ENCODE measurements at places on chromosomes 3 and 15.
A peak's percentile ranks its signal among the peaks of the same experiment; 100 is the strongest.

DNA sequence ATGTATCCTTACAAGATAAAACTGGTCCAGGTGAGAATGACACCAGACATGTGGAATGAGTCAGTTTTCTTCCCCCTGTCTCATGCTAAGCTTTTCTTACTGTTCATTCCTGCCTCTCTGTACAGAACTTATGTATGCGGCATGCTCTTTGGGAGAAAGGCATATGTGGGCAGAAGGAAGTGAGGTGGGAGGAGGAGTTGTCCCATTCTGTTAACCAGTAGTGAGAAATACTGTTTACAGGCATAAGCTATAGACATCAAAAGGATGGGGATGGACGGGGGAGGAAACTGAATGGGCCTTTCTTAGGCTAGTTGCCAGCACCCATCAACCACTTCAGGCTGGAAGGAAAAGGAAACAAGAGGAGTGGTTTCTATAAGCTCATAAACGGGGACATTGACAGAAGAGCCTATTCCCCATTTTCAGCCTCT is 143.6 kb upstream of the BHLHE40 start:
- no peak for DNase-seq

DNA sequence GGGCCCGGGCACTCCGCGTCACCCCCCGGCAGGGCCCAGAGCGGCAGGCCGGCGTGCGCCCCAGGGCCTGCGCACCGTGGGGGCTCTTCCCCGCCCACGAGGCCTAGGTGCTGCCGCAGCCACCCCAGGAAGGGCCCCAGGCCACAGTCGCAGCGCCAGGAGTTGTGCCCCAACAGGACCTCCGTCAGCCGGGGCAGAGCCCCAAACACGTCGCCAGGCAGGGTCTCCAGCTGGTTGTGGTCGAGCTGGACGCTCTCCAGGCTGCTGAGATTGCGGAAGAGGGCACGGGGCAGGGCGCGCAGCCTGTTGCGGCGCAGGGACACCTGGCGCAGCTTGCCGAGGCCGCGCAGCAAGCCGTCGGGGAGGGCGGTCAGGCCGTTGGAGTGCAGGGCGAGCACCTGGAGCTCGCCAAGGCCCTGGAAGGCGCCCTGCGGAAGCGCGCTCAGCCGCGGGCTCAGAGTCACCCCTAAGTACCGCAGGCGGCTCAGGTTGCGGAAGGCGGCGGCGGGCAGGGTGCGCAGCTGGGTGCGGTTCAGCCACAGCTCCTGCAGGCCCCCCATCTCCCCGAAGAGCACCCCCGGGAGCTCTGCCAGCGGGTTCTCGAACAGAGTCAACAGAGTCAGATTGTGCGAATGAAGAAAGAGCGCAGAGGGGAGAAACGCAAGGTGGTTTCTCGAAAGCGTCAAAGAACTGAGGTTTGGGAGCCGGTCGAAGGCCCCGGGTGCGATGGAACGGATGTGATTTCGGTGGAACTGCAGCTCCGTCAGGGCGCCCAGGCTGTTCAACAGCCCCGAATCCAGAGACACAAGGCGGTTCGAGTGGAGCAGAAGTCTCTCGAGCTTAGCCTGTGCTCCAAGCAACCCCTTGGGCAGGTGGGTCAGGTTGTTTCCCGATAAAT is 2.0 kb downstream of the GP5 start:
- DNase-seq: no peak

DNA sequence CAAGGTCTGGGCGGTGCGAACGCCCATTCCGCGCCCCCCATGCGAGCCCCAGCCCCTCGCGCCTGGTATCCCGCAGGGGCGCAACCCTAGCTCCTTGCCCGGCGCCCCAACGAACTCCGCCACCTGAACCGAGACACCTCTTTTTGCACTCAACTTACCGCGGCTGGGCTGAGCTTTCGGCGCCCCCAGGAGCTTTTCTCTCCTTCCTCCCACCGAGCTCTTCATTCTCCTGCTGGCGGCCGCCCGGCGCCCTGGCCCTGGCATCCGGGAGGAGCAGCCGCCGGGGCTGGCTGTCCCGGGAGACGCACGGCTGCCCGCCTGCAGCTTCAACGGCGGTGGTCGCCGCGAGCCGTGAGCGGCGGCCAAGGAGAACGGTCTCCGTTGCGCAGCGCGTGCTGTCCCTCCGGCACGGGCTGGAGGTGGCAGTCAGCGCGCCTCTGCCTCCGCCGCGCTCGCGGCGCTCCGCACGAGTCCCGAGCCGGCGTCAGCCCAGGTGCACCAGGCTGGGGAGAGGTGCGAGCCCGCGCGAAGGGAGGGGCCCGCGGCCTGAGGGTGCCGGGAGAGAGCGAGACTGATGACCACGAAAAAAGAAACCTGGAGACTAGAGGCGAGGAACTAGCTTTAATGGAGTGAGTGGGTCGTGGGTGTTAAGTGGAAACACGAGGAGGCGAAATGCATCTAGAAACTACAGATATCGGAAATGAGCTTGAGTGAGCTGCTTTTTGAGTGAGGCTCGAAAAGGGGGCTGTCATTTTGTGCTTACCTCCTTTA is 621.5 kb upstream of the ZNF385D start:
- DNase-seq: no peak

DNA sequence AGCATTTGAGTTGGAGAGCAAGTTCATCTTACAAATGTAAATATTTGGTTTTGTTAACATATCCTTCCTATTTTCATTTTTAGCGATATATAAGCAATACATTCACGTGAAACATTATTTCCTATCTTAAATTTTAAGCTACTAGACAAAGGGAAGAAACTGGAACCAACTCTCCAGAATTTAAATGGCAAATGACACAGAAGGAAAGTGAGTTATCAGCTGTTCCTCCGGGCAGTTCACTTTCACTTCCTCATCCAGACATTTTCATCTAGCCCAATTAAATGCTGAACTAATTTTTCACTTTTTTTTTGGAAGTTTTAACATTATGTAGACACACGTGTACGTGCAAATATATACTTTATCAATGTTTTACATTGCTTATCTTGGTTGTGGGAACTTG is 58.7 kb downstream of the MORC1 start:
- no peak for DNase-seq

- no peak for DNase-seq
These were observed 148.5 kb upstream of the PDZRN3 start for GRCh38 chr3:73773233-73773632.

DNA sequence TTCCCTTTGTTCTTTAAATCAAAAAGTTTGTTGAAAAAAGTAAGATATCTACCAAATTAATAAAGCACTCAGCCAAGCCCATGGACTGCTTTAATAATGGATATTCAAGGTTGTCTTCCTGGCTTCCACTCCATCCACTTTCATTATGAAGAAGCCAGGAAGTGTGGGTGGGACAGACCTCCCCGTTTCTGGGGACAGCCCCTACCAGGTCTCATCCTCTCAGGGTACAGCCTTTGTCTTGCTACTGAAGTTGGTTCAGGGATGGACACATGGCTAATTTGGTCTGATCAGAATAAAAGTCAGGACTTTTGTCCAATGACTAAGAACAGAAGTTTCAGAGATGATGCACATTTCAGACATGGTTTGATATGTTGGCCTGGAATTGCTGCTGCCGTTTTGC is 32.6 kb downstream of the CCNB2 start:
- DNase-seq: no peak

DNA sequence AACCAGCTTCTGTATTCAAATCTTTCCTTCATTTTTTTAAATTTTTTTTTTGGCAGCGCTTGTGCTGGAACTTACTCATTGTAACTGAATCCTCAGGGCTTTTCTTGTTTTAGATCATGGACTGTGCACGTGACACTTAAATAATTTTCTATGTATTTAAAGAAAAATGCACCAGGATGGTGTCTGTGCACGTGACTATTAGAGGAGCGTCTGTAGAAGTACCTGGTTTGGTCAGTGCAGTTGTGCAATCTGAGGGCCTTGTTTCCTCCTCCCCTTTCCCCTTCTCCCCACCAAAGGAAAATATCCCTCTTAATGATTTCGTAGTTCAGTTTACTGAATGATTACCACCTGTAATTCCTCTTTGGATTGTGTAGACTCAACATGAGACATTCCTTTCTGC is 31.3 kb downstream of the EDEM1 start:
- DNase-seq: no peak

DNA sequence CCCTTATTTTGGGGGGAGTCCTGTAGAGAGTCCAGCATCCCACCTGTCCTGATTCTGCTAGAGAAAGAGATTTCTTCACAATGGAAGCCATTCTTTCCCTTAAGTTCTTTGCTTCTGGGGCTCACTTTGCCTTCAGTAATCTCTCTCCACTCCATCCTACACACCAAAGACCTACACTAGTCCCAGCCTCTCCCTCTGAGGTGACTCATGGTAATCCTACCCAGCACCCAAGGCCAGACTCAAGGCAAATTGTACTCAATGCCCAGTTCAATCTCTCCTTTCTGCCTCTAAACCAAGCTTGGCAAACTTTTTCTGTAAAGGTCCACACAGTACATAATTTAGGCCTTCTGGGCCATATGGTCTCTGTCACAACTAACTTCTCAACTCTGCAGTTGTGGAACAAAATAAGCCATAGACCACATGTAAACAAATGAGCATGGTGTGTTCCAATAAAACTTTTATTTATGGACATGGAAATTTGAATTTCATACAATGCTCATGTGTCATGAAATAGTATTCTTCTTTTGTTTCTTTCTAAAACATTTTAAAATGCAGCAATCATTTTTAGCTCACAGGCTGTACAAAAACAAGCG is 72.5 kb downstream of the MRPL46 start:
- DNase-seq: no peak

- no peak for DNase-seq
These were observed 9.0 kb downstream of the UROC1 start for GRCh38 chr3:126508564-126508964.

DNA sequence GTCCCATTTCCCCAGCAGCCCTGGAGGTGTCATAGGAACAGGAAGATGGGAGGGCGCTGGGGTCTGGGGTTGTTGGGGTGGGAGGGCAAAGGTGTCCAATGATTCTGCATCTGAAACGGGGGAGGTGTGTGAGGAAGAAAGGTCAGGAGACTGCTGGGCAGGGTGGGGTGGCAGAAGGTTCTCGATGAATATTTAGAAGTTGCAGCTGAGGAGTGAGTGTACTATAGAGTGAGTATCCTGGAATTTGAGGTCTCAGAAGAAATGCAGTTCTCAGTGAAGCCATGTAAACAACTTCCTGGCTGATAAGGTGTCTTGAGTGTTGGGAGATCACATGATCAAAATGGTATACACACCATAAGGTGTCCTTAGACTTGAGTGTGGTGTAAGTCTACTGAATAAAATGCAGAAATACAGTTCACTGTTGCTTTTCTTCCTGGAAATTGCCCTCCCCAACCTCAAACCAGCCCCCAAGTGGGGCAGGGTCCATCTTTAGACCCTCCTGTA is 9.9 kb downstream of the B3GNT5 start:
- no peak for DNase-seq

DNA sequence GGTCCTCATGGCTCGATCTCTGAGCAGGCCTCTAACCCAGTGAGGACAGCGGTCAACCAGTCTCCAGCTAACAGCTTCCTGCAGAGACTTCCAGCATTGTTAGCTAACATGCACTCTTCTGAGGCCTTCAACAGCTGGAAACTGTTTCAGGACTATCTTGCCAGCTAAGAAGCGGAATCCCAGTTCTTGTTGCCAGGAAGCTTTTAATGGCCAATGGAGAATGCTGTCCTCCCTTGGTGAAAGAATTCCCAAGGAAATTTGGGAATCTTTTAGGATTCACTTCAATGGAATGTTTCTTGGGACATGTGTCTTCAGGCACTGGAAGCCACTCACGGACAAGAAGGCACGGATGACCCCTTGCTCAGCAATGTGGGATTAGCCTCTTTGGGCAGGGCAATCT is 91.7 kb downstream of the CEMIP start:
- DNase-seq: peak; percentile 75

GRCh38 chr15:52076889-52077781 is 35.4 kb downstream of the BCL2L10 start:
- peak; percentile 57 for DNase-seq

DNA sequence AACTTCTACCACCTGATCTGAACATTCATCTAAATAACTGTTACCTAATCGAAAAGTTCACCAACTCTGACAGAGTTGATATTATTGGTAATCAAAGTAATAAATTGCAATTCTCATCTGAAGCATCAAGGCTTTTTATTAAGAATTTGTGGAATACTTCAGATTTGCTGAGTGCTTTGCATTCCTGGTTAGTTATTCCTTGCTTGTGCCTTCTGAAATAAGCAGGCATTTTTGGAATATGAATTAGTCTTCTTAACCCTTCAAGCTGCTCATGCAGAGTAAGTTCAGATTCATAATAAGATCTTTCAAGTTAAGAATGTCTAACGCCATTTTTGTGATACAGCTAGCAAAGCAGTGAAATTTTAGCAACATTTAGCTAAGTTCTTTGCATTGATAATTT is 188.5 kb downstream of the ALCAM start:
- no peak for DNase-seq

DNA sequence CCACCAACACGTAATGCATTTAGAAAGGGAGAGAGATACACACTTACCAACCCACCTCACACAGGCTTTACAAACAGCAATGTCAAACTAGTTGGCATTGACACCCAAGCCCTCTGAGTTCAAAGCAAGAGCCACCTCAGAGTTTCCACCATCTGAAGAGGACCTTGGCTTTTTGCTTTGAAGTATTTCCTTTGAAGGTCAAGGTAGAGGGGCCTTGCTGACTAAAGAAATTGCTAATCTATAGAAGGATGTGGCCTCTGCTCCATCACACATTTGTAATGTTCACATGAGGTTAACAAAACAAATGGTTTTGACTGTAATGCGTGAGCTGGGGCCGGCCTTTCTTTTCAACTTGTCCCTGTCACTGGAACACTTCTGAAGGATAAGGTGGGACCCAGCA is 117.7 kb downstream of the POLR2M start:
- no peak for DNase-seq

DNA sequence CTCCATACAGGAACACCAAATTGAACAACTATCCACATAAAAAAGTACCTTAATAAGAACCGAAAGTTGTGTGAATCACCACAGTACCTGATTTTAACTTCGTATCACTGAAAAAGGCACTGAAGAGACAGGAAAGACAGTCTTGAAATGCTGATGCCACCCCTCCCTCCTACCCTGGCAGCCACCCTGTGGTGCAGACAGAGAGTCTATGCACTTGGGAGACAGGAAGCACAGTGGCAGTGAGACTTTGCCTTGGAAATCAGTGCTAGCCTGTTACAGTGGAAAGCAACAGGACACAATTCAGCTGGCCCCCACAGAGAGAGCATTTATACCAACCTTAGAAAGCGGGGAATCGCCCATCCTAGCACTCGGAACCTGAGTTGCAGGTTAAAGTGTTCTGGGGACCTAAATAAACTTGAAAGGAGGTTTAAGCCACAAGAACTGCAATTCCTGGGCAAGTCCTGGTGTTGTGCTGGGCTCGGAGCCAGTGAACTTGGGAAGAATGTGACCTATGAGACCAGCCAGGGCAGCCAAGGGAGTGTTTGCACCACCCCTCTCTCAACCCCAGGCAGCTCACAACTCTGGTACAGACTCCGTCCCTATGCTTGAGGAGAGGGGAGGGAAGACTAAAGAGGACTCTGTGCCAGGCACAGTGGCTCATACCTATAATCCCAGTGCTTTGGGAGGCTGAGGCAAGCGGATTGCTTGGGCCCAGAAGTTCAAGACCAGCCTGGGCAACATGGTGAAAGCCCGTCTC is 240.1 kb downstream of the ISL2 start:
- peak; percentile 31 for DNase-seq

GRCh38 chr15:36579792-36580431 is 486 bp downstream of the CDIN1 start:
- DNase-seq: no peak

Data from GM04503 (cell line).